ENCODE measurements at places on chromosomes 6 and 20.
A peak's percentile ranks its signal among the peaks of the same experiment; 100 is the strongest.

DNA sequence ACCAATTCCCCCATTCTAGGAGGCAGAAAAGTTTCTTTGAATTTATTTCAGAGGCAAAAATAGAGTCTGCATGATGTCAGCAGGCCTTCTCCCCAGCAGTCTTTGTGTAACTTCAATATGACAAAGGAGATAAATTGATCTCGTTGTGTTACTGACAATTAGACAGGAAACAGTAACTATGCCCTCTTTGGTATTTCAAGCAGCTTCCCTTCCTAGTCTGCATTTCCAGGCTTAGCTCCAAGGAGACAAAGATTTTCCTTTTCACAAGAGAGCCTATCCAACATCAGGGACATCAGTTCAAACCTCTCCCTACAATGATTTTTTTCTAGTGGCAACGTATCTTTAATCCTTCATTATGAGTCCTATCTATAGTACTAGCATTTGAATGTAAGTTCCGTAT lies 245.9 kb upstream of the HSF2 start:
- no peak for DNase-seq

DNA sequence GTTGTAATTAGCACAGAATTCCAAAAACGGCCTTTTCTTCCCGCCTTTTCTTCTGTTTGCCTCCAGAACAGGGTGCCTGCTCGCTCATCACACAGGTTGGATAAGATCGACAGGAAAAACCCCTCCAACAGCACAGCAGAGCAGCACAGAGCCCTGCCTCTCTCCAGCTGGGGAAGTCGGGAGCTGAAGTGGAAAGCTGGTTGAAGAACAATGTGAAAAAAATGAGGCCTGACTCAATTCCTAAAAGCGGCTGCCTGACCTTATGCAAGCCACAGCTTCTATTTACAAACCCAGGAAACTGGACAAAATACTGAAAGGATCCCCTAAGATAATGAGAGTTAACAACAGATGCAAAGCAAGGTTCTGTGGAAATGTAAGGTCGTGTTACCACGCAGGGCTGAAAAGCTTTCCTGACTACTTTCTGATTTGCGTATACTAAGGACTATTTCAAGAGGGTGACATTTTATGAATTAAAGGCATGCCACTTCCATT lies 116.9 kb downstream of the TTLL2 start:
- DNase-seq, result no peak

DNA sequence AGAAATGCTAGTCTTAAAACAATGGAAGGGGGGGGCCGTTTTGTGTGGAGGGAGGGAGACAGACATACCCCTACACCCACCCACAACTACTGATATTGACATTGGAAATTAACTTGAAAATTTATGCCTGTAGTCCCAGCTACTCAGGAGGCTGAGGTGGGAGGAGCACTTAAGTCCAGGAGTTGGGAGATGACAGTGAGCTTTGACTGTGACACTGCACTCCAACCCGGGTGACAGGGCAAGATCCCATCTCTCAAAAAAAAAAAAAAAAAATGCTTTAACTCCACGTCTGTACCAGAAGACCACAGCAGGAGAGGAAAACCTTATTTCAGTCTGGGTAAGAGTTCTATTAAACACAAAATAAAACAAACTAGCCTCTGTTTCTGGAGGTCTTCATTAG lies 2.2 kb downstream of the TBC1D20 start:
- DNase-seq, result no peak

DNA sequence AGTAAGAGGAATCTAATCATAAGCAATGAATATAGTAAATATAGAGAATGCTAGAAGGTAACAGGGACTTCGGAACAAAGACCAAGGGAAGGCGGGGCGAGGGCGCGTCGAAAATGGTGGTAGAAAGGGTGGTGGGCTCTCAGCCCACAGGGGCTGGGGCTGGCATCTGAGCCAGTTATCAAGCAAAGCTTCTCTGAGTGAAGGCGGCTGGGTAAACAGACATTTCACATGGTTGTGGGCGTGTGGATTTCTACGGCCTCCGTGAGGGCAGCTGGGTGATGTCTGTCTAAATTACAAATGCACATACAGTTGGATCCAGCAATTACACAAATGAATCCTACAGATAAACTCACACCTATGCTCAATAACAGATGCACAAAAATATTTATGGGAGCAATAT lies 56.6 kb downstream of the TOX2 start:
- no peak for DNase-seq

DNA sequence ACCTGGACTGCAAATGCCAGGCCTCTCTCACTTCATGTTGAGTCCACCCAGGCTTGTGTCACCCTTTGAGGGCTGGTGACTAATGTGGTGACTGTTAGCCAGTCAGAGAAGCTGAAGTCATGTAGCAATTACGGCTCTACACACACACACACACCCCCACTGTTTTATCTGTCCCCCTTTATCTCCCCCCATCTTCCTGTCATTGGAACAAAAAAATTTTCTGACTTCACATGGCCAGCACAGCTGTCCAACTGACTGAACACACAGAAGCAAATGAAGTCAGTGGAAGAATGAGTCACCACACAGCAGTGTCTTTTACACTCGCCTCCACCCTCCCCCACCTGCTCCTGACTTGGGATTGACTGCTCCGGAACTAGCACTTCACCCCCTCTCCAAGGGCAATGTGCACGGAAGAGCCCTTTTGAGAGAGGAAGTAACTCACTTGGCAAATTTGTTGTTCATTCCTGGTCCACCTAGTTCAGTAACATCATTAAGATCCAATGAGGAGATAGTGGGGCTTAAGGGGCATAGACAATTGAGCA lies 198.0 kb downstream of the RNF144B start:
- peak; percentile 66 for DNase-seq

GRCh38 chr20:13644010-13644409 lies 5.3 kb upstream of the TASP1 start:
- DNase-seq, result no peak

- DNase-seq, result peak; percentile 37
These were observed 99.3 kb downstream of the PRND start for GRCh38 chr20:4820806-4821518.

- DNase-seq, result no peak
These were observed 110.2 kb downstream of the LAMA2 start for GRCh38 chr6:128993166-128993565.

GRCh38 chr6:38212579-38212978 lies 393.1 kb downstream of the ZFAND3 start:
- DNase-seq, result no peak

DNA sequence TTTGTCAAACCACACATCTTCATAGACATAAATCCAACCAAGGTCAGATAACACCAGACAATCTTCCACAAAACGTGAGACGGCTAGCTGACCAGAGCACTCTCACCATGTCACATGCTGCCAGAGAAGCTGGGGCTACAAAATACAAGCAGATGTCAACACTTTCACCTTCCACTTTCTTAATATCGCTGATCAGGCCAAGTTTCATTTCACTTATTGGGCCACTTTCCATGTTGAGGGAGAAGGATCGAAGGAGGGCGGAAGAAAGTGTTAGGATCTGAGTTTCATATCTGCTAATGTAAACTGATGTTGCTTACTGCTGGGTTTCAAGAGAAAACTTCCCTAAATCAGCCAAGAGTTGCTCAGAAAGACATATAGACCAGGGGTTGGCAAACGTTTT lies 177.0 kb upstream of the PRDM1 start:
- DNase-seq, result no peak

- no peak for DNase-seq
These were observed 169.0 kb upstream of the SCGN start for GRCh38 chr6:25482996-25483395.

DNA sequence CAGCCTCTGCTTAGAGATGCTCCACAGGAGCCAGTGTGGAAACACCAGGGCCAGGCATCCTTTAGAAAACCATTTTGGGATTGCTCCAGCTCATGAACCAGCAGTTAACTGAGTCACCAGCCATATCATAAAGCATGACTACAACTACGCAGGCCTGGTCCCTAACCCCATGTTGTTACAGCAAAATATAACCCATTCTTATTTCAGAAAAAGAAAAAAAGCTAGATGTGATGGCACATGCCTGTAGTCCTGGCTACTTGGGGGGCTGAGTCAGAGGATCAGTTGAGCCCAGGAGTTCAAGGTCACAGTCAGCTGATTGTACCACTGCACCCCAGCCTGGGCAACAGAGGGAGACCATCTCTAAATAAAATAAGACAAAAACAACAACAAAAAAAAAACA lies 36.8 kb downstream of the C6orf15 start:
- DNase-seq, result peak; percentile 73

DNA sequence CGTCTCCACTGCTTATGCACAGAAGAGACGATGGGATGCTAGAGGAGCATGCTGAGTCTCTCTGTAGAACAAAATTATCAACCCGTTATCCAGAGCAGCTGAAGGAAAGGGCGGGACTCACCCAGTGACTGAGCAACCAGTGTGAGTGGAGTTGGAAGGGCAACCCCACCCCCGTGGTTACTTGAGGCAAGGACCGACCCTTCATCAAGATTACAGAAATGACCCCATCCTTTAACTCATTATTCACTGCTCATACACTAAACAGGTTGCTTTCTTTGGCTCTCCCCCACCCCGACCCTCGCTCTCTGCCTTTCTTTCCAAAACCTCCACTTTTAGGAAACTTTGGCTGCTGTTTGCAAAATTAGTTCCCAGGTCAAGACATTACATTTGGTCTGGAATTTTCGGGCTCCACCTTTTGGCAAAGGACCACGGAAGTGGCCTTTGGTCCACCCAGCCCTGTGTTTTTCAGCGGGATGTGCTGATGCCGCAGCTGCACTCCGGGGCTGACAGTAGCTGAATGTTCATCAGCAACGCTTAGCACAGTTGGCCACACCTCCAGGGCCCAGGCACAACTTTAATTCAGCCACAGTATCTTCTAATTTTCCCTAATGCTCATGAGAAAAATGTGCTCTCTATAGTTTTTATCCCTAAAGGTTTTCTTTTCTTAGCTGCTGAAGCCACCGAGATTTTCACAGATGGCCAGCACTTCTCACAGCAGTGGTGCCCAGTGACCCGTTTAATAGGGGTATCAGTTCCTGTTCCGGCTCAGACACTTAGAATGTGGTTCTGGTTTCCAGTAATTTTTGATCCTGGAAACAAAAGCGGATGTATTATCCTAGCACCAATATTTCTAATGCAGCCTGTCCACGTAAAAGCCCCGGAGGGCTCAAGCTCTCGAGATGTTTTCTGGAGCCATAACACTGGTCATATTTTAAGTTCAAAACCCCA lies 103.6 kb upstream of the NXT1 start:
- no peak for DNase-seq

GRCh38 chr6:33454009-33454946 lies at the start of gene ZBTB9:
Gene ZBTB9 (plus strand): TSS chr6:33454576. CDS start chr6:33455101, 525 bp downstream.
- peak; percentile 88 for DNase-seq

DNA sequence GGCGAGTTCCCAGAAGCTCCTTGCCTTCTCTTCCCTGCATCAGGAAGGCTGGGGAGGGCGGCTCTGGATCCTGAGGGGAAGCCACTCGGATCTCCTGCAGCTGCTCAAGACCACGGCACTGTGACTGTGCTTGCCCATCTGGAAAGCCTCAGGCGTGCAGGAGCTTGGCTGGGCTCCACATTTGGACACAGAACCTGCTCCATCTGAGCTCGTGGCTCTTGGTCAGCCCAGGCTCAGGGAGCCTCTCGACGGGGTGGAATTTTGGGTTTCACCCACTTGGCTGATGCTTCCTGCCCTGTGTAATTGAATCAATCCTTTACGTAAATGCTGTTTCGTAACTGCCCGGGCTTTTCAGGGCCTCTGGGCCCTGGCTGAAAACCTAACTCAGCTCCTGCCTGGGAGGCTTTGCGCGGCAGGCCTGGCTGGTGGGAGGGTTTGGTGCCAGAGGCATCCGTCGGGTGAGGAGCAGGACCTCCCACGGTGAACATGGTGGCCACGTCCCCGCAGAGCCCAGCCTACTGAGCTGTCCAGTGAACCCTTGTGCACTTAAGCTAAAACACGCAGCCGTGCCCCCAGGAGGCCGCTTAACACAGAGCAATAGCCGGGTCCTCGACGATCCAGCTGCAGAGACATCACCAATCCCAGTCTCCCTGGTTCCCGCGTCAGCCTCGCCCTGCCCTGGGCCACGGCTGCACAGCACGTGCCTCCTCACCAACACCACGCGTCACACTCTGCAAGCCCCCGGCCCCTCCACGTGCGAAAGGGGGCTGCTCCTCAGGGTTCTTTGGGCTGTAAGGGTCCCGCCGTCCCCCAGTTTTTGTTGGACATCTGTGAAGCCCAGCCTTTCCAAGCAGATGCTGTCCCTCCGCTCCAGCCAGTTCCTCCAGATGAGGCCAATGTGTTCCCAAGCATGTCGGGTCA lies 241.0 kb downstream of the DLL1 start:
- DNase-seq, result no peak

GRCh38 chr20:3670511-3670910 lies 7.3 kb upstream of the GFRA4 start:
- no peak for DNase-seq

DNA sequence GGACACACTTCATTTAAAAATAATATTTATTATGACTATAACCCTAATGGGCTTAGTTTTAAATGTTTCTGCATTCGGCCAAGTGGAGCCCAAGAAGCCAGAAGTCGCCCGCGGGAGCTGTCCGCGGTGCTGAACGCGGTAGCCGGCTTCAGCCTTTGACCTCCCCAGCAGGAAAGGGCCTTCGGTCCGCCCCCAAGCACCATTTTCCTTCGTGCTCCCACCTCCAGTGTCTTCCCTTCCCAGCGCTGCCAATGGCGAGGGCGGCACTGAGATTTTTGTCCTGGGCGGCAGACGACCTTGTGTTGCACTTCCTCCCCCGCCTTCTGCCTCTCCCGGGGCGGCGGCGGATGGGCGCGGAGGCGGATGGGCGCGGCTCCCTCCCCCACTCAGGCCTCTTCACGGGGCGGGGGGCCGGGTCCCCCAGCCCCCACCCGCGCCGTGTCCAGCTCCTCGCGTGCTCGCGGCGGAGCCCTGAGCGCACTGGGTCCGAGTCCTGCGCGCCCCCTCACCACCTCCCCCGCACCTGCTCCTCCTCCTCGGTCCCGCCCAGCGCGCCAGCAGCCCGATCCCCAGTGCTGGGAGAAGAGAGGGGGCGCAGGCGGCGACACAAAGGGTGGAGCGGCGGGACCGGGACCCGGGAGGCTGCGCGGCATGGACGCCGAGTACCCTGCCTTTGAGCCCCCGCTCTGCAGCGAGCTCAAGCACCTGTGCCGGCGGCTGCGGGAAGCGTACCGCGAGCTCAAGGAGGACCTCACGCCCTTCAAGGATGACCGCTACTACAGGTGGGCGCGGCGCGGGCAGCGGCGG lies 23.6 kb upstream of the TMEM181 start:
- peak; percentile 34 for DNase-seq

GRCh38 chr6:154650351-154650750 lies 82.9 kb upstream of the SCAF8 start:
- no peak for DNase-seq

Measured in skeletal muscle cell (primary cell).